ENCODE measurements at places on chromosomes 5 and 9.

DNA sequence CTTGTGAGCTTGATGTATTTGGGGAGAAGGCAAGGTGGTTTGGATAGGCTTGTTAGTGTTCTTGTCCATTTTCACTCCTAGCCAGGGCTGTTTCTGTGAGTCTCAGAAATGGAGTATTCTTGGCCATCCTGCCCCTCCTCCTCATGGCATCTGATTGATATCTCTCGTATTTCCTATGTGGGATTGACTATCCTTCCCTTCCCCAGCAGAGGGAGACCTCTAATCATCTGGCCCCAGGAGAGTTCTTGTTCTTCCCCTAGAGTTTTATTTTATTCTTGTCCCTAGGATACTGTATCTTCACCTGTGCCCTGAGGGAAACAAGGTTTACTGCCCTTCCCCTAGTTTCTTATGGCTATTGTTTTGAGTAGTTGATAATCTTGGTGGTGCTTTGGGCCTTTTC lies 114.4 kb downstream of the VPS13A start:
- no peak for DNase-seq

GRCh38 chr5:158174918-158175851 lies 316.2 kb upstream of the CLINT1 start:
- peak; percentile 2 for DNase-seq

DNA sequence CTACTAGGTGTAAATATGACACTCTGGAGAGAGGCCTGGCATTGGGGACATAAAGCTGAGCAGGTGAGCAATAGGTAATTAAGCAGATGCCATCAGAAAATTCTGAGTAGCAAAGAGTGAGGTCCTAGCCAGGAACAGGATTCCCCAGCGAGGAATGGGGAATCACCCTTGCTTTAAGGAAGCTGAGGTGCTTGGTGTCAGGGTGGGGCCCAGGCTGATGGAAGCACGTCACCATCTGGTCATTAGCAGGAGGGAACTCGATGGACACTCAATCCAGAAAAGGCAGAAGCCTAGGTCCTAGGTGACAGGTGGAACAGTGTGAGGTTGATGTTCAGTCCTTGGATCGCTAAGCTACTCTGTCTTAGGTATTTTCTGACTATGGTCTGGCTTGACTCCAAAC lies 562.7 kb upstream of the DAP start:
- no peak for DNase-seq

- no peak for DNase-seq
Observed at GRCh38 chr9:120919843-120920805, 6.5 kb downstream of the TRAF1 start.

DNA sequence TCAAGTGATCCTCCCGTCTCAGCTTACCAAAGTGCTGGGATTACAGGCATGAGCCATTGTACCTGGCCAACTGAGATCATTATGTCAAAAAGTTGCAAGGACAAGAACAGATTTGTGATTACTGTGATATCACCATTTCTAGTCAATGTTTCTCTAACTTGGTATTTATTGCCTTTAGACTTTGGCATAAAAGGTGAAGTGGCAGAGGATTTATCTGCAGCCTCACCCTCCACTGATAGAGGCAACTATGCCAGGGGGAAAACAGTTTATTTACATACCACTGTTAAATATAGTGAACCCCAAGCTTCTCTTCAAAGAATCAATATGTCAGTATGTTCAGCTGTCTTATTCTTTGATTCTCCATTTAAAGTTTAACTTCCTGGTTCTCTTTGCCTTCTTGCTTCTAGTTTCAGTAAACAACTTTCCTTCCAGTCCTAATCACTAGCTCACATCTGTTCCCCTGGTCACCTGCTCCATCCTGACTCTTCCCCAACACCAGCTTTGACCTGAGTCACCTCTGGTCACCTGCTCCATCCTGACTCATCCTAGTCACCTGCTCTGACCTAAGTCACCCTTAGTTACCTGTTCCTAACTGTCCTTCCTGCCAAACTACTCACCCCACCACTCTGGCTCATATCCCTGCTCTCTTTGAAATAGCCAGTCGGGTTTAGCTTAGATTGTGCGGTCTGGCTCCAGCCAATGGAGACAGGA lies 29.9 kb downstream of the SEMA6A start:
- no peak for DNase-seq

- DNase-seq, result peak; percentile 28
Observed at GRCh38 chr9:95724253-95724991, 151.1 kb upstream of the ERCC6L2 start.

DNA sequence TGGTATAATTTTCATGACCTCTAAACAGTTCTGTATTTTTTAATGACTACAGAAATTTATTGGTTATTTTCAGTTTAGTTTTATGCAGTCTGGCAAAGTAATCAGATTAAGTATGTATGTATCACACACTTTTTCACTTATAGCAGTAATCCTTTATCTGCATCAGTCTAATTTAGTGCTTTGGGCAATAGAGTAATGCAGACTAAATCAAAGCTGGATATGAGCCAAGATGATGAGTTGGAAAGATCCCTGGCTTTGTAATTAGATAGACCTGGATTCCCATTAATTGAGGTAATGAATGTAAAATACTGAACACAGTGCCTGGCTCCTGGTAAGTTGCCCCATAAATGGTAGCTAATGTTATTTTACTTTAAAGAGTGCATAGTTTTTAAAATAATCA lies 215.4 kb upstream of the TLX3 start:
- no peak for DNase-seq

GRCh38 chr9:85743275-85744128 lies 1.7 kb upstream of the AGTPBP1 start:
- no peak for DNase-seq

GRCh38 chr5:132737982-132738681 lies 786 bp upstream of the KIF3A start:
- no peak for DNase-seq

DNA sequence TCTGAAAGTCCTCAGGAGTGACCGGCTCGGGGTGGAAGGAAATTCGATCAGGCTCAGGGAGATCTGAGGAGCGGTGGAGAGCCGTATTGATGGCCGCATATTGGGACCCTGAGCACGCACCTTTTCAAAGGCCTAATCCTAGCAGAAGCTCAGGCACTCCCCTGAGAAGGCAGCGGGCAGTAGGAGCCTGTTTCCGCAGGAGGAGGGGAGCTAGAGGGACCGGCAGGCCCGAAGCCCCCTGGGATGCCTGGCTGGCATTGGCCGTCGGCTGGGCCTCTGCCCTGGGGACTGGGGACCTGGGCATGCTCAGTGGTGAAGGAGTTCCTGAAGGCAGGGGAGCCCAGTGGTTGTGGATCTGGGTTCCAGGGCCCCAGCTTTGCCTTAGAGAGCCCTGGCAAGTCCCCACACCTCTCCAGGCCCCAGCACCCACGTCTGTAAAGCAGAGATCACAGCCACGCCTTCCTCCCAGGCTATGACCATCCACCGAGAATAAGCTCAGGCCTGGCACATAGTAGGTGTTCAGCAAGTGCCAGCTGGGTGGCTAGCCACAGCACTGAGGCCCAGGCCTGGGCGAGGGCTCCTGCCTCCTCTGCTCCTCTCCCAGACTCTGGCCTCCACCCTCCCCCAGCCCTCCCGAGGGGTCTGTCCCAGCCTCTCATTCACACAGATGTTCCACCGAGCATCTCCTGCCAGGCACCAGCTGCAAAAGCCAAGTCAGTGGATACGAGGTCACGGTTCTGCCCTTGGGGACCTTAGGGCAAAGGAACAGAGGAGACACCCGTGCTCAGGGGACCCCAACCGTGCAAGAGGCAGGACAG lies 17.2 kb upstream of the QRFP start:
- no peak for DNase-seq

DNA sequence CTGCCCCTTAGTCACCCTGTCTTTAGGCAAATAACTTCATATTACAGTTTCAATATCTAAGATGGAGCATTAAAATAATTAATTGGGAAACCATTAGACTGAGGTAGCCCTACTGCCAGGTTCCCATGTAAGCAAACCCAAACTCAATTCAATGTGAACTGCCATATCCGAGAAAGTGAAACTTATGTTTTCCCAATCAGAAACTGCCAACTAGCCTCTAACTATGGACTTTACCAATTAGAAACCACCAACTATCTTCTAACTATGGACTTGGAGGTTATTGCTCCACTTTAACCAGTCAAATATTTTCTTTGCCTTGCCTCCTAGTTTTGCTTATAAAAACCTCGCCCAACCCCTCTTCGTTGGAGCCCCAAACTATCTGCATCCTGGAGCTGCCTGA lies 218.5 kb downstream of the ENC1 start:
- no peak for DNase-seq

GRCh38 chr9:130045725-130046450 lies 2.9 kb upstream of the FNBP1 start:
- DNase-seq, result no peak

GRCh38 chr5:36728697-36729543 lies 122.5 kb downstream of the SLC1A3 start:
- DNase-seq, result no peak

DNA sequence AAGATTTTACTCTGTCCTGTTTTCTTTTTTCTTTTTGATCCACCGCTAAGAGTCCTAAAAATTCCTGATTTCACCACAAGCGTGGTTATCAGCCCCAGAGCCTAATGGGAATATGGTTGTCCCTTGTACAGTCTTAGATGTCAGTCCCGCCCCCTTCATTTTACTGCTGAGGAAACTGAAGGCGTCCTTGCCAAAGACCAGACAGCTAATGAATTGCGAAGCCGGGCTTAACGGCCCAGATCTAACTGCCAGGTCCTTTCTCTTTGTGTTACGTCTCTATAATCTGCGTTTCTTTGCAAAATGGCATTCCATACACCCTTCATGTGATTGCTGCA lies 497 bp downstream of the NSA2 start:
- no peak for DNase-seq

DNA sequence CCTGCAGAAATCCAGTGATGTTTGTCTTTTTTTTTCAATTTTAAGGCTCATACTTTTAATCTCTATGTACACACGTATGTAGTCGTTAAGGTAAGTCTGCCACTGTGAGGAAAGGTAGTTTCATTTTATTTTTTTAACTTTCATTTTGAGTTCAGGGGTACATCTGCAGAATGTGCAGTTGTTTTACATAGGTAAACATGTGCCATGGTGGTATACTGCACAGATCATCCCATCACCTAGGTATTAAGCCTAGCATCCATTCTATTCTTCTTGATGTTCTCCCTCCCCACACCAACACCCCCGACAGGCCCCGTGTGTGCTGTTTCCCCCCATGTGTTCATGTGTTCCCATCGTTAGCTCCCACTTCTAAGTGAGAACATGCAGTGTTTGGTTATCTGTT lies 19.7 kb downstream of the MUSK start:
- no peak for DNase-seq

GRCh38 chr5:154049636-154050035 lies 10.9 kb downstream of the MFAP3 start:
- DNase-seq, result no peak

GRCh38 chr5:126455728-126456127 lies 32.5 kb downstream of the GRAMD2B start:
- DNase-seq, result no peak

DNA sequence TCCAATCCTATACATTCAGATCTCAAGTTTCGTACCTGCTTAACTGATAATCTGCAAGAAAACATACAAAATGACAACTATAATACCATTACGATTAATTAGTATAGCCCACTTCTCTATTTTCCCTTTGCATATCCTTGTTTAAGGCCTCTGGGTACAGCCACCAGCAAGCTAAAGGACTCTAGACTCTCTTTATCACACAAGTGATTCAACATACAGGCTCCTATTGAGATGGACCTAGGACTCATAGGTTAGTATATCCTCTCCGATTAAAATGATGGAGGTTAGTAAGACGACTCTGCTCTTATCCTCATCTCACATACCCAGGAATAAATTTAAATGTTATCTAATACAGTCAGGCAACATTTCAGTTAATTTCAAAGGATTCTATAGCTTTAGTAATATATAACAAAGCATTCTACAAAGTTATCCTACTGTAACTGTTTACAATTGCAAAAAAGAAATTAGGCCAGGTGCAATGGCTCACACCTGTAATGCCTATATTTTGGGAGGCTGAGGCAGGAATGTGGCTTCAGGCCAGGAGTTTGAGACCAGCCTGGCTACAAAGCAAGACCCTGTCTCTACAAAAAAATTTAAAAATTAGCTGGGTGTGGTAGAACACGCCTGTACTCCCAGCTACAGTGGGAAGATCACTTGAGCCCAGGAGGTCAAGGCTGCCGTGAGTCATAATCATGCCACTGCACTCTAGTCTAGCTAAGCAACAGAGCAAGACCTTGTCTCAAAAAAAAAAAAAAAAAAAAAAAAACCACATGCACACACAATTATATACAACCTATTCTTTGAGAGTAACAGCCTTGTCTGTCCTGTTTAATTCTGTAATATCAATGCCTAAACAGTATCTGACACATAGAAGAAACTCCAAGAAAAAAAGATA lies 15.4 kb downstream of the HAUS6 start:
- DNase-seq, result no peak

GRCh38 chr9:95980262-95981125 lies 105.0 kb downstream of the ERCC6L2 start:
- no peak for DNase-seq

- DNase-seq, result no peak
Observed at GRCh38 chr5:1782385-1783215, 17.0 kb downstream of the MRPL36 start.

DNA sequence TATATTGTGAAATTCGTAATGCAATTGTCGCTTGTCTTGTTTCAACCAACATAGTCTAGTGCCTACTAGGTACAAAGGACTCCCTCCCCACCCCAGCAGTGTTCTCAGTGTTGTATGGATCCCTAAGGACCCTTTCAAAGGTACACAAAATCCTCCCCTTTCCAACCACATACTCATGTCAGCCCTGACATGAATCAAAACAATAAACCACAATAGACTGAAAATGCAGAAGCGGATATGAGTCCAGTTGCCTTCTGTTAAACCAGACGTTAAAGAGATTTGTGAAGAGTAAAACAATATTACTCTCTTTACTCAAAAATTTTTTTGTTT lies 82.4 kb upstream of the IFNK start:
- no peak for DNase-seq

- DNase-seq, result no peak
Observed at GRCh38 chr9:121234832-121235161, 33.1 kb upstream of the RAB14 start.

GRCh38 chr5:29720954-29721353 lies 1472.5 kb upstream of the CDH6 start:
- DNase-seq, result no peak

- no peak for DNase-seq
Observed at GRCh38 chr9:18768951-18769622, 263.9 kb downstream of the SAXO1 start.

- DNase-seq, result no peak
Observed at GRCh38 chr5:37724395-37725125, 115.3 kb downstream of the GDNF start.

GRCh38 chr9:4510546-4511322 lies 20.5 kb downstream of the SLC1A1 start:
- no peak for DNase-seq

GRCh38 chr5:135437422-135437795 lies 9.7 kb downstream of the DCANP1 start:
- DNase-seq, result no peak

- no peak for DNase-seq
Observed at GRCh38 chr9:91868732-91869391, 81.2 kb downstream of the ROR2 start.

GRCh38 chr5:97149709-97150108 lies 7.3 kb upstream of the LIX1 start:
- no peak for DNase-seq

- no peak for DNase-seq
Observed at GRCh38 chr5:160702934-160703333, 149.1 kb downstream of the ATP10B start.
